ENCODE measurements at places on chromosomes 1 and 21.

- DNase-seq: no peak
These were observed 151.6 kb upstream of the ZNF644 start for GRCh38 chr1:91173346-91173890.

DNA sequence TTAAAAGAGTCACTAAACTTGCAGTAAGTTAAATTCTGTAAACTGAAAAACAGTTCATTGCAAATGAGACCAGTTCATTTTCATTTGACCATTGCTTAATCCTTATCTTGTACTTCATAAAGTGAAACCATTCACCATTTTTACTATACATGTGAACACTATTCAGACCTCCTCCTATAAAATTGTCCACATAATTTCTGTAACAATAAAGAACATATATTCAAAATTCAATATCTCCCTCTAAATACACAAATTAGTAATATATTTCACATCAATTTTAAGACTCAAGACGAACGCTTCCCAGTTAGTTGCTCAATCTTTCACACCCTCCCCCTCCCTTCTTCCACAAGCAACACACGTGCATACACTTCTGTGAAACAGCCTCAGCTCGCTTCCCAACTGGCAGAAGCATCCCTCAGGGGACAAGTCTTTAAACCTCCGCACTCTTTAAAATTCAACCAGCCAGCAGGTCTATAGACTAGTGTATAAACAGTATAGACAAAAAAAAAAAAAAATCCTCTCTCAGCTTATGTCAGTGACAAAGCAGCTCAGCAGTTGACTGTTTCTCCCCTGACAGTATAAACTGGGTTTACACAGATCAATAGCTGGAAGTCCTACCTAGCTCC, 99.6 kb downstream of the DENND1B start:
- DNase-seq: no peak

- DNase-seq: no peak
These were observed 41.2 kb downstream of the OMA1 start for GRCh38 chr1:58505286-58505685.

GRCh38 chr21:45378258-45378966, 26.6 kb upstream of the COL18A1 start:
- no peak for DNase-seq

DNA sequence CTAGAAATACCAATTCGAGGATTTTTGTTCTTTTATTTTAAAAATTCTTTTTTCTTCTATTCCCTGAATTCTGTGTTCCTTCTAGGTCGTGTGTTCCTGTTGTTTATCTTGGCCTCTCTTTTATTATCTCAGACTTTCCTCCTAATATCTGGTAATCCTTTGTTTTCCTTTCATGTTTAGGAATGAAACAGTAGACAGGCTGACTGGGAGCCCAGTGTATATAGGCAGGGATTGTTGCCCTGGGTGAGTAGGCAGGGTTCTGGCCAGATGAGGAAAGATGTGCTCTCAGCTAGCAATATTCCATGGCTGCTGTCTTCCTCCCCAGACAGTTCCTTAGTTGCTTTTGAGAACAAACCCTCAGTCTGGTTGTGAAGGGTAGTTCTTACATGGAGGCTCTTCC, 161.8 kb upstream of the PDE4B start:
- no peak for DNase-seq

DNA sequence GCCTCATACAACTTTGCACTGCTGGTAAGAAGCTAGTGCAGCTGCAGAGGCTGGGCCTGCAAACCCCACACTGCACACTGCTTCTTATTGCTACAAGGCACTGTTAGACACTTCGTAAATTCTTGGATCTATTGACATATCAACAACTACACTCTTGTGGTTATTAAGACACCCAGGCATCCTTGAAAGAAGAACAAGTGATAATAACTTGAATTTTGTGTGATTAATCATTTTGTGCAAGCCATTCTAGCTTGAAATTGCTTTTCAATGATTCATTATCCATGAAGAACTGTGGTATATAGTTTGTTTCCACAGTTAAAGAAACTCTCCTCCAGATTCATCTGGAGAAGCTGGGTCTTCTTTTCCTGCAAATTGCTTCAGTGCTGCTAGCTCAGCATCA, 33.7 kb upstream of the IFI44L start:
- DNase-seq: no peak

GRCh38 chr1:244762629-244763028, 72.8 kb upstream of the COX20 start:
- no peak for DNase-seq

- DNase-seq: no peak
These were observed 3.7 kb upstream of the KPNA6 start for GRCh38 chr1:32104127-32104526.

- no peak for DNase-seq
These were observed 36.3 kb upstream of the RAP1GAP start for GRCh38 chr1:21705303-21705980.

GRCh38 chr1:18684303-18684702, 53.7 kb downstream of the PAX7 start:
- no peak for DNase-seq

- peak; percentile 5 for DNase-seq
These were observed 1384.1 kb upstream of the B3GALT2 start for GRCh38 chr1:194570476-194570875.

- no peak for DNase-seq
These were observed 5.1 kb downstream of the ATF3 start for GRCh38 chr1:212613440-212614335.

GRCh38 chr1:160544647-160545046, 21.6 kb upstream of the SLAMF6 start:
- no peak for DNase-seq

GRCh38 chr1:11492235-11492634, 13.3 kb downstream of the DISP3 start:
- no peak for DNase-seq

DNA sequence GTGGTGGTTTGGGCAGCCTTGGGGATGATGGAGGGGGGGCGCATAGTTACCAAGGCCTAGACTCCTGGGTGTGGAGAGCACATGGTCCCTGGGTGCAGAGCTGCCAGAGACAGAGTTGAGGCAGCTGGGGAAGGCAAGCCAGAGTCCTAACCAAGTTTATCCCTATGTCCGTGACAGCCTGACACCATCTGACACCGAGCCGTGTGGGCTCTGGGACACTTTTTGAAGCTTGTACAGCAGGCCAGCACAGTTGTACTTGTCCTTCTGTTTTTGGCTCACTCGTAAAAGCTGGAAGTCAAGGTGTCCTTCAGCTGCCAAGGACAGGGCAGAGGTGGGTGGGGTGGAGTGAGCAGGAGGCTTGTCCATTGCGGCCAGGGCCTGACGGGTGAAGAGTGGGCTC, 28.5 kb downstream of the SLC26A9 start:
- DNase-seq: no peak

- DNase-seq: no peak
These were observed 876.5 kb upstream of the B3GALT2 start for GRCh38 chr1:194062962-194063361.

- DNase-seq: no peak
These were observed 402.7 kb downstream of the LTN1 start for GRCh38 chr21:28590026-28590425.

GRCh38 chr1:11671205-11671543, 7.2 kb downstream of the FBXO6 start:
- no peak for DNase-seq

DNA sequence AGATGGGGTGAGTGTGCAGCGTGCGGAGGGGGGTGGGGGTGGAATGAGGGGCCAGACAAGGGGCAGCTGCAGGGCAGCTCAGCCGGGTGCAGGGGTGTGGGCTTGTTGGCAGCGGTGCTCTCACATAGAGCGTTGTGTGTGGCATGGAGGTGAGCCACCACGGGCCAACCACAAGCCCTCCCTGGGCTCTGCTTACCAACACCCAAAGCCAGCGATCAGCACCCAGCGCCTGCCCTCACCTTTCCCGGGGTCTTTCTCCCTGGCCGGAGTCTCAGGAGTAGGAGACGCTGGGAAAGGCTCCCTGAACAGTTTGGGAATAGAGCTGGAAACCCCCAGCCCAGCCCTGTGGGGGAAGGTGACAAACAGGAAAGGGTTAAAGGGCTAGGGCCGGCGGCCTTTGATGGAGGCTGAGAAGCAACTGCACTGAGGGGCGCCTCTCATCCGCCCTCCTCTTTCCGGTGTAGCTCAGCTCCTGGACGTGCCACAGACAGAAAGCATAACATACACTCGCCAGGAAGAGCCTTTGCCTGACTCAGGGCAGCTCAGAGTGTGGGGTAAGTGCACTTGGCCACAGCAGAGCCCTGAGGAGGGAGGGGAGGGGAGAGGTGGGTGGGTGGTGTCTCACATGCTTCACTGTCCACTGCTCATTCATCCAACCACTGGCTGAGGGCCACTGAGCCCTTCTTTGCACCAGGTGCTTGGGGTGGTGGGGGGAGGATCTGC, 577 bp downstream of the IKBKE start:
- no peak for DNase-seq

- no peak for DNase-seq
These were observed 2.2 kb downstream of the JUN start for GRCh38 chr1:58781541-58782177.

DNA sequence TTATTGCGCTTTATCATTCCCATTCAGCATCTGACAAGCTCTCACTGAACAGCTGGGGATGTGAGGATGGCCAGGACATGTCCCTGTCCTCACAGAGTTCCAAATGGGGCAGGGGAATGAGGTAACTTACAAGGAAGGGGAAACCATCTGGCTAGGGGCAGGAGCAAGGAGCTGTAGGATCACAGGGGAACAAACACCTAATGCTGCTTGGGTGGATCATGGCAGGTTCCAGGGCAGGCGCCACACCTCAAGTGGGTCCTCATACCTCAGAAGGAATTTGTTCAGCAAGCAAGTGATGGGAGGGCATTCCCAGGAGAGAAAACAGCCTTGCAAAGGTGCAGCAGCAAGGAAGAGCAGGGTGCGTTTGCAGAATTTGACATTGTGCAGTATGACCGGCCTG, 35.1 kb upstream of the GRIK3 start:
- DNase-seq: no peak

DNA sequence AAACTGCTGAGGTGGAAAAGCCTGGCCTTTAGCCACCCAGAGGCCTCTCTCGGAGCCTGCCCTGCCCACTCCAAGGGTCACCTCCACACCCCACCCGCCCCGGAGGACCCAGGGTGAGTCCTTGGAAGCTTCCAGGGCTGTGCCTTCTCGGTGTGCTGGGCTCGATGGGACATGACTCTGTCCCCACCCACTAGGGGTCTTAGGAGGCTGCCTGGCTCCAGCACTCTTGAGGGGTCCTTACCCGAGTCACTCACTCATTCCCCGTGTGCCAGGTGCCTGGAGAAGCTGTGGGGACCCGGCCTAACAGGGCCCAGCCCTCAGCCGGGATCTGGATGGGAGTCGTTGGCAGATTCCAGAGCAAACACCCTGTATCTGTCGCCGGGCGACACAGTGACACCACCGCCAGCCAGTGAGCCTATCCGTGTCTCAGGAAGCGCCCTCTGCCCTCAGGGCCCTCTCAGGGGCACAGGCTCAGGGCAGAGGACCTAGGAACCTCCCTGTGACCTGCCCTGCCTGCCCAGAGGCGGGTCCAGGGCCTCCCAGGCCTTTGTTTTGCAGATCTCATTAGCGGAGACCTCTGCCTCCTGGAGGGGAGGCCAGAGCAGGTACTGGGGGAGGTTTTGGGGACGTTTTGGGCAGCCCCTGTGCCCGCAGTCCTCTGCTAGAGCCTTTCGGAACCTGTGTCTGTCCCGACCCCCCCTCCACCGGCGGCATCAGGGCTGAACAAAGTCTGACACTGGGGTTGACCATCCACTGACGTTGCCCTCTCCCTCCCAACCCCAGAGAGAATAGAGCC, 3.1 kb upstream of the PRKCZ start:
- no peak for DNase-seq

- DNase-seq: no peak
These were observed 2.0 kb downstream of the AGRN start for GRCh38 chr1:1021920-1022259.

DNA sequence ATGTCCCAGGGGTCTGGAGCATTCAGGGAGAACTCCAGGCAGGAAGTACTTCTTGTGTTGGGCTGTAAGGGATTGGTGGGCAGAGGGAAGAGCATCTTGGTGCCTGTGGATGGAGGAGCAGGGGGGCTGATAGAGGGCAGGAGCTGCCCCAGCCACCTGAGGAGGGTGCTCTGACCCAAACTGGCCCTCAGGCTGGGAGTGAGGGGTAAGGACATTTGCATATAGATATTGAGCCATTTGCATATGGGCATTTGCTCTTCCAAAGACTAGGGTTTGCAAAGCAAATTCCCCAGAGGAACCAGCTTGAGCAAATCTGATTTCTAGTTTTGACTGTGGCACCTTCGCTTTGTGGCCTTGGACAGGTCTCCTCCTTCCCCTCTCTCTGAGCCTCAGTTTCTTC, 18.2 kb downstream of the ZNF362 start:
- DNase-seq: no peak

DNA sequence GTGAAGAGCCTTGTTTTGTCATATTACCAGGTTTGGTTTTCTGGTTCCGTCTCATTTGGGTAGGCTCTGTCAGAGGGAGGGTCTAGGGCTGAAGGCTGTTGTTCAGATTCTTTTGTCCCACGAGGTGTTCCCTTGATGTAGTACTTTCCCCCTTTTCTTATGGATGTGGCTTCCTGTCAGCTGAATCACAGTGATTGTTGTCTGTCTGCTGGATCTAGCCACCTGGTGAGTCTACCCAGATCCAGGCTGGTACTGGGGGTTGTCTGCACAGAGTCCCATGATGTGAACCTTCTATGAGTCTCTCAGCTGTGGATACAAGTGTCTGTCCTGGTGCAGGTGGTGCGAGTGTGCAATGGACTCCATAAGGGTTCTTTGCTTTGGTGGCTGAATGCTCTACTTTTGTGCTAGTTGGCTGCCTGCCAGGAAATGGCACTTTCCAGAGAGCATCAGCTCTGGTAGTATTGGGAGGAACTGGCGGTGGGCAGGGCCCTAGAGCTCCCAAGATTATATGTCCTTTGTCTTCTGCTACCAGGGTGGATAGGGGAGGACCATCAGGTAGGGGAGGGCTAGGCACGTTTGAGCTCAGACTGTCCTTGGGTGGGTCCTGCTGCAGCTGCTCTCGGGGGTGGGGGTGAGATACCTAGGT, 246.0 kb downstream of the RYR2 start:
- no peak for DNase-seq

- DNase-seq: no peak
These were observed 14.8 kb upstream of the PIGM start for GRCh38 chr1:160046494-160047110.

GRCh38 chr21:15804247-15805005, 74.6 kb downstream of the USP25 start:
- DNase-seq: no peak

DNA sequence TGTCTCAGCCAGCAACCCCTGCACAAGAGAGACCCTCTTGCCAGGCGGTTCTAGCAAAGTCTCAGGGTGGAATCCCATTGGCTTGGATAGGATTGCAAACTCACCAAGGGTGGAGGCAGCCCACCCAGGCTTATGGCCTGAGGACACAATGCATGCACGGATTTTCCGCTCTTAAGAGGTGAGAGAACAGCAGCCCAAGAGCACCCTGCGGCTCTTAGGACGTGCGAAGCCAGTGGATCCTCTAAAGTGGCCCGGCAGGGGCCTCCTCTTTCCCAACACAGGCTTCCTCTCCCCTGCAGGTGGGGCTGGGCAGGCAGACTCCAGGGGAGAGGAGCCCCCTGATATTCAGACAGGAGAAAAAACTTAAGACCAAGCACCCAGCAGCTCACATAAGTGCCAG, 31.2 kb upstream of the TMEM51 start:
- DNase-seq: no peak

- DNase-seq: no peak
These were observed 547.4 kb upstream of the CXADR start for GRCh38 chr21:16965424-16965823.
